Stimulated activated CD4-positive, alpha-beta T cell treated with anti-CD3 and anti-CD28 coated beads, Interleukin-12 subunit alpha, Interleukin-12 subunit beta, amount 100 ng/mL, for 4 hours (primary cell): ENCODE measurements at places on chromosomes 3 and 15.

GRCh38 chr3:12464181-12464580, 20.1 kb upstream of the TSEN2 start:
- DNase-seq = no peak

DNA sequence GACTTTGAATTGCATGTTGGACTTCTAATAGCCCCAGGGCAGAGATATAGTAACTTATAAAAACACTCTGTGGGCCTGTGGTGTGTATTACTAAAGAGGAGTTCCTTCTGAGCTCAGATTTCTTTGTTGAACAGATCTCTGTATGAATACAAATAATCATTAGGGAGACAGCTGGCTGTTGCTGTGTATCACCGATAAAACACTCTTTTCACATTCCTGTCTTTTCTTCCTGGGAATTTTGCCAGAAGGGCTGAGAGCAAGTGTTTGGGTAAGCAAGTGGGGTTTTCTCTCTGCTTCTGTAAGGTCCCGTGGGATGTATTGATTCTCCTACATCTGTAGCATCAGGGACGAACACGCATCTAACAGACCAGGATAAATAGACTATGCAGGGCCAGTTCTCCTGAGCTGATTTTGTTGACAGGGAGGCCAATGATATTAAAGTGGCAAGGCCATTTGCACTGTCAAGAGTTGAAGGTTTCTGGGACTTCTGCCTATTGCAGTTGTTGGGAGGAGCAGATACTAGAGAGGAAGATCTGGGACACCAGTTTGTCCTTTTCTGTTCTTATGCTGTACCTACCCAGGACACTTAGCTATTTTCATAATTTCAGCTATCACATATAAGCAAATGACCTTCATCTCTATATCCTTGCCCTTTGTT, 225.9 kb upstream of the CD96 start:
- DNase-seq = no peak

GRCh38 chr3:111246967-111247760, 175.5 kb downstream of the NECTIN3 start:
- no peak for DNase-seq

- DNase-seq = no peak
Observed at GRCh38 chr3:152126260-152126659, 142.5 kb upstream of the MBNL1 start.

GRCh38 chr3:58082047-58082446, 73.8 kb downstream of the FLNB start:
- peak; percentile 2 for DNase-seq

- DNase-seq = no peak
Observed at GRCh38 chr3:46098319-46098761, 71.1 kb upstream of the XCR1 start.

- no peak for DNase-seq
Observed at GRCh38 chr15:22939051-22939450, 41.1 kb downstream of the CYFIP1 start.

DNA sequence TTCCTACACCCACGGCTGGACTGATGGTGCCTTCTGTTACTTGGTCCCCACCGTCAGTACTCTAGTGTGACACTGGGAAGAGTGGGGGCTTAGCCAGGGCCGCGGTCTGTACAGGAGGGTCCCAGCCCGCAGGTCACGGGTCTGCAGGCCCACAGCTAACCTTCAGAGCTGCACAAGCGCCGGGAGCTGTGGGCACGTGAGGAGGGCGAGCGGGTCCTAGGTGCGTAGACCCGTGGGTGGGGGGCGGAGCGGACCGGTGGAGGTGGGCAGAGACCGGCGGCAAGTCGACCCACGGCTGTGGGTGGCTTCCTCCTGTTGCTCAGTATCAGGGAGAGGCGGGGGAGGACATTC, 1.2 kb downstream of the TNFAIP8L3 start:
- no peak for DNase-seq

GRCh38 chr3:152084441-152085158, 184.1 kb upstream of the MBNL1 start:
- no peak for DNase-seq

DNA sequence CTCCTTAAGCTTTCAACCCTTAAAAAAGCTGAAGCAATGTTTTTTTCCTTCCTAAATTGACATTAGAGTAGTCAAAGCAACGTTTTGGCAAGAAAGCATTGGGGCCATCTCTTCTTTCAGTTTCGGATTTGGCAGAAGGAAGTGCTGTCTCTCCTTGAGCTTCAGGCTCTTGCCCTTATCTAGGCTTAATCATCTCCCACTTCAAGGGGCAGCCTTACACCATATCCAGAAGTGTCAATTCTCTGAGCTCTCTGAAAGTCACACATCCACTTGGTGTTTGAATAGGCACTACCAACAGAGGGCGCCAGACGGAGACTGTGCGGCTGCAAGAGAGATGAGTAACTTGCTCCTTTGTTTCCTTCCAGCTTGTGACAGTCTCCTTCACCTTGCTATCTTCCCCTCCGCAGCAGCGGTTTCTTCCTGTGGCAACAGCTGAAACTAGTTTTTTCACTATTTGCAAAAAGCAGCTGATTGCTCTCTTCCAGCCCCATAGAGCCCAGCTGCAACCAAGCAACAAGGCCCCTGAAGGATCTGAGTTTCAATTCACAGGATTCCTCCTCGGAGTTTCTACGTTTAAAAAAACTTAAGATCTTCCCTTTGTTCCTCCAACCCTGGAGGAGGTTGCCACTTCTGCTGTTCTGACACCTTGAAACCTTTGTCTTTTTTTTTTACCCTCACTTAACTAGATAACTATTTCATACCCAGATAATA, 147.0 kb upstream of the SLCO3A1 start:
- peak; percentile 78 for DNase-seq

DNA sequence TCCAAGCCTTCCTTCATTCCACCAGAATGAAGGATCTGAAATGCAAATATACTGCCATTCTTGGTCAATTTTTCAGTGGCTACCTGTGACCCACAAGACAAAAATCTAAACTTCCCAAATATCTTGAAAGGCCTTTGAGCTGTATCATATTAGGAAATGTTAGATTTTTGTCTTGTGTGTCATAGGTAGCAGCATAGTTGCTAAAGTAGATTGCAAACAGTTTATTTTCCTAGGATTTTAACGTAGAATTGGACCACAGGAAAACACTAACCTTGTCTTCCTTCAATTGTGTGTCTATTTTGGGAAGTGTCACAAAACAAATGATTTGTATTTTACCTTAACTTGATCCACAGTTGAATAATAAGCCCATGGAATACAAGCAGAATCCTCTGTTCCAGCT, 42.4 kb downstream of the CP start:
- DNase-seq = no peak

DNA sequence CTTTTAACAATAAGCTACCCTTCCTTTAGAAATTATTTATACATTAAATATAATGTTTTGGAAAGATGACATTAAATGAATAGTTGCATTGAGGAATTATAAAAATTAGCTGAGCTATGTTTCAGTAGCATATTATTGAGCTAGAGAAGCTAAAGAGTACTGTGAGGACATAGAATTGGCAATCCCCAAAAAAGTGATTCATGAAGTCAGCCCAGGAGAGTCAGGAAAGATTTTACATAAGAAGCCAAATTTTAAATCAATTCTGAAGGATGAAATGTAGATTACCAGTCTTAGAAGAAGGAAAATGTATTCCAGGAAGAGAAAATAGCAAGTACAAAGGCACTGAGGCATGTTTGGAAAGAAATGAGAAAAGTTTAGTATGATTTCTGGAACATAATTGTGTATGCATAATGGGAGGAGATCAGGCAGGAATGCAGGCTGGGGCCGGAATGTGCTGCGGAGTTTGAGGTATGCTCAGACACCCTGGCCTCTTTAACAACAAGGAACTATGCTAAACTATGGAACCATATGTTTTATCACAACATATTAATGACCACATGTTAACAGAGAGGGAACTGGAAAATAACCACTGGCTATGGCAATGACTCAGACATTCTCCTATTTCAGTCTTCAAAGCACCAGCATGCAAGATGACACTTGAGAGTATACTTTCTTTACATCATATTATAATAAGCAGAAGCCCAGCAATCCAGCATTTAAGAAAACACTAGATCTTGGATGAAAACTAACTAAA, 103.3 kb upstream of the COL8A1 start:
- no peak for DNase-seq

- DNase-seq = no peak
Observed at GRCh38 chr3:157436583-157437291, at the start of gene PTX3. Gene PTX3 (plus strand): TSS chr3:157436850. CDS start chr3:157436934, 84 bp downstream.

DNA sequence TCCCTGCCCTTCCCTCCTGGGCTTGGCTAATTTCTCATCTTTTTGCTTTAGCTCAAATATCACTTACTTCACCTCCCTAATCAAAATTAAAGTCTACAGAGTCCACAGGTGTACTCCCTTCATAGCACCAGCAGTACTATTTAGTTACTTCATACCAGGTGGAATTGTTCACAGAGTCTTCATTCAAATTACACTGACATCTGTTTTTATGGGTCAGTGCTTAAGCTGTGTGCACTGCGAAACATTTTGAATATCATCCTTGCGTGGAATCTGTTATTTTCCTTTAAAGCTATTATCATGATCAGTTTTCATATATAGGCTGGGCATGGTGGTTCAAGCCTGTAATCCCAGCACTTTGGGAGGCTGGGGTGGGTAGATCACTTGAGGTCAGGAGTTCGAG, 2.7 kb upstream of the SERF2 start:
- DNase-seq = no peak

DNA sequence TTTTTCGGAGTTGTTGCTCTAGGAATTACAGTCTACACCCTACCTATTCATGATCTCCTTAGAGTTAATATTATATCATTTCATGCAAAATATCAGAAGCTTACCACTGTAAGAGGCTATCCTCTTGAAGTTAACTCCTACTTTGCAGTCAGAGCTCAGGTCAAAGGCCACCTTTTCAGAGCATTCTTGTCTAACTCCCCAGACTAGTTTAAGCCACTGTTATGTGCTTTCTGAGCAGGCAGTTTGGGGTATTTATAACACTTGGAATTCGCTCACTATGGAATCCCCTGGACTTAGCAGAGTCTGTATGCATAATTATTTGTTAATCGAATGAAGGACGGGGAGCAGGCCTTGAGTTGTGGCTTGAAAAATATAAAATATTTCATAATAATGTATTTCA, 21.7 kb downstream of the MED12L start:
- no peak for DNase-seq

- no peak for DNase-seq
Observed at GRCh38 chr3:120469440-120469839, 18.6 kb upstream of the FSTL1 start.

DNA sequence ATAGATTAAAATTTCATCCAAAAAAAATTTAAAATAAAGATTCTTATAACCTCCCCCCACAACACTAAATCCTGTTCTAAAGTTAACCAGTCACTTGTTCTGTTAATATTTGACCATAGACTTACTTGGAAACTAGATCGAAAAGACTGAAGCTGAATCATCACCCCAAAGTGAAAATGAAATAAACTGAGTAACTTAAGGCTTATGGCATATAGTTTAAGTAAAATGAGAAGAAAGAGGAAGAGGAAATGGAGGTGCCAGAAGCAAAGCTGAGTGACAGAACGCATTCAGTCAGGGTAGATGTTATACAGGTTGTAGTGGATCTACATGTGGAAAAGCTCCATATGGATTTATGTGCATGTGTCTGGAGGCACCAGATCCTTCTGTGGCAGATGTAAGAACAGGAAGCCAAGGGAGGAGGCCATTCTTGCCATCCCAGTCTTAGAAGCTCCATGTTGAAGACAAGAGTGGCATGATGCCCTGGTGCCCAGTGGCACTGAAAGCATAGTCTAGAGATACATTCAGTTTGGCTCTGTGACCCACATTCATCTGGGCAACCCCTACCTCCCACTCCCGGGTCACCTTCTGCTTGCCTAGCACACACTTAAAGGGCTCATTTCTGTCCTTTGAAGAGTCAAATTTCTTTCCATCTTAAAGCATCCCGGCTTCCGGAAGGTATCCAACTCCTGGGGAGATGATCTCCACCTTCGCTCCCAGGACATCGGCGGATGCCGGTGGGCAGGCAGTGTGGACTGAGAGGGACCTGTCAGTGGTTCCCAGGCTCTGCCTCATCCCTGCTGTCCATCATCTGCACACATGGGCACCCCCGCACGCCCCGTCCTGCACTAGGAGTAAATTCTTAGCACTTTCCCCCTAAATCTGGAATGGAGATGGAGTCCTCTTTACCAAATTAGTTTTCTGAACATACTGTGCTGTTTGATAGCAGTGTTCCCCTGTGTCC, 90.8 kb downstream of the NEO1 start:
- DNase-seq = no peak

DNA sequence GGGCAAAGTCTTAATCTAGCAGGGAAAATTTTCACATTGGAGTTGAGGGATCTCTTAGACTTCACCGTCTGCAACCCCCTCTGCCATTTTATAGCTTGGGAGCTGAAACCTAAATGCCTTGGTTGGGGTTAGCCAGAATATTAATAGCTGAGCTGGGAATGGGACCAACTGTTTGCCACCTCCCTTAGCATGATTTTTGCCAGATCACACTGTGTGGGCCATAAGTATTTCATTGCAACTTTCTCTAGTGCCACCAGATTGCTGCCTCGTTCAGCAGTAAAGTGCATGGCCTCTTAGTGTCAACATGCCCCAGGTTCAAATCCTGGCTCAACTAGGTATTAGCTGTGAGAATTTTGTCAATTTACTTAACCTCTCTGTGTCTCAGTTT, 55.9 kb upstream of the ABHD17C start:
- no peak for DNase-seq

DNA sequence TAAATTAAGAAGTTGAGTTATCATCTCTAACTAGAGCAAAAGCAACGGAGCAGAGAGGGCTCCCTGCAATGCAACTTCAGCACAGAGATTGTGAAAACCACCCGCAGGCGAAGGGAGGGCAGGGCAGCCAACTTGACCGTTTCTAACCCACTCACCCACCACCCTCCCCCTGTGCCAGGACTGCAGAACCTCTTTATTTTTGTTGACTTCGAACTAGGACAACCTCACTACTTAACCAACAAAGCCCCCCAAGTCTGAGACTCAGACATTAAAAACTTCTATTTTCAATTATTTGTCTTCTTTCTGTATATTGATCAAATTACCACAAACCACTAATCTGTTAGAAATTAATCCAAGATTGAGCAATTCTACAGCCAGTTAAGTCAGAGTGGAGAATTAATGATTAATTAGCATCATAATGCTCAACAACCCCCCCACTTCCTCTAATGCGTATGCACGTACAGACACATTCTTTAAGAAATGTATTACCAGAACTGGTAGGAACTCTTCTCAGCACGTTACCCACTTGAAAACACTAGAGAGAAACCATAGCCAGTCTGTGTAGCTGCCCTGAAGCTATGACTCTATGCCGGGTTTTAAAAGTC, 2.0 kb downstream of the MGLL start:
- DNase-seq = no peak
